ENCODE measurements at places on chromosomes 1 and 21.

DNA sequence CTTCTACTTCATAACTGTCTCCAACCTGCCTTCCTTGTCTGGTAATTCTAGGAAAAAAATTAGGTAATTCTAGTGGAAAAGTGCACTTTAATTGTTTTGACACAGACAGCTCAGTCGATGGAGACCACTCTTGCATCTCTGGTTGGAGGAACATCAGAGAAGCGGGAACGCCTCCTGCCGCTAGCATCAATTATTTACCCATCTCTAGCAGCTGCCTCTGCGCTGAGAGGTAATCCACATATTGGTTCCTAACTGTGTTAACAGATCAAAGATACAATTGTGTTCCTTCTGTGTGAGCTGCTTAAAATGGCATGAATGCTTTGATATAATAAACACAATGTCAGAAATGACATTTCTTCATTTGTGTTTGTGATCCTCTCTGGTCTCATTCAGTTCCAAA lies 33.3 kb downstream of the C2CD2 start:
- no peak for DNase-seq

DNA sequence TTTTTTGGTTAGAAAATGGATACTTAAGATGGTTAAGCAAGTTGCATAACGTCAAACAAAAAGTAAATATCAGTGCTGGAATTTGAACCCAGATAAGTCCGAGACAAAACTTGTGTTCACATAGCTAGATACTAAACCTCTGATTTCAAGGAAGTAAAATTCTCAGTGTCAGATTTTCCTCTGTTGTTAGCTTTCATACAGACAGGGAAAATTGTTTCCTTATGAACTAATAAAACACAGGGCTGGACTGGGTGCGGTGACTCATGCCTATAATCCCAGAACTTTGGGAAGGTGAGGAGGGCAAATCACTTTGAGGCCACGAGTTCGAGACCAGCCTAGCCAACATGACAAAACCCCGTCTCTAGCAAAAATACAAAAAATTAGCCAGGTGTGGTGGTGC lies 51.3 kb downstream of the PCNX2 start:
- DNase-seq, result no peak

DNA sequence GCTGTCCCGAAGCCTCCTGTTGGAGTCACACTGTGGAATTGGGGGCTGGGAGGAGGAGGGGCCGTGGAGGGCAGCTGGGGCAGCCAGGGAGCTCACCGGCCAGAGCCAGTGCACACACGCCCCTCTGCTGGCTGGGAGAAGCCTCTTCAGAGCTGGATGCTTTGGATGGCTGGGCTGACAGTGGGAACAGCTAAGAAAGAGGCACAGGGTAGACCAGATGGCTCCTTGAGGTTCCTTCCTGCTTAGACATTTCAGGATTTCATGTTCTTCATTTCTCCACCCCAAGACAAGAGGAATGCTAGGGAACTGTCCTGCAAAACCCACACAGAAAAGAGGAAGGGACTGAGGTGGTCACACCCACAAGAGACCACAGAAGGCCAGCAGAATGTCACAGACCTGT lies 254.8 kb upstream of the VAMP3 start:
- DNase-seq, result no peak

GRCh38 chr1:150152182-150152536 lies 2.4 kb downstream of the PLEKHO1 start:
- DNase-seq, result no peak

DNA sequence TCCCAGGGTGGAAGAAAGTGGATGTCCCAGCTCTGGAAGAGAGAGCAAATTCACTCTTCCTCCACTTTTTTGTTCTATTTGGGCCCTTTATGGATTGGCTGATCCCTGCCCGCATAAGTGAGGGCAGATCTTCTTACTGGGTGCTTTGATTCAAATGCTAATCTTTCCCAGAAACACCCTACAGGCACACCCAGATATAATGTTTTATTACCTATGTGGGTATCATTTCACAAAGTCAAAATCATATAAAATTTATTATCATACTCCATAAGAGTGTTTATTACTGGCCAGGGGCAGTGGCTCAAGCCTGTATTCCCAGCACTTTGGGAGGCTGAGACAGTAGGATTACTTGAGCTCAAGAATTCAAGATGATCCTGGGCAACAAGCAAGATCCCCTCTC lies 16.9 kb upstream of the PLA2G4A start:
- DNase-seq, result no peak
